ENCODE measurements at places on chromosomes 7 and 10. TPM values are rescaled to one million over a fixed set of nuclear protein-coding genes. Genes with fewer than 3 reads are reported as not detected.

CDNF gene
- 0.48 TPM for total RNA-seq

ELFN1 gene
- not detected for total RNA-seq

CFAP58 gene
- total RNA-seq, result 0.67 TPM

ZNF503 gene
- total RNA-seq, result 0.11 TPM

HABP2 gene
- not detected for total RNA-seq

HOXA7 gene
- not detected for total RNA-seq

OR2A1 gene
- not detected for total RNA-seq

ENTPD1 gene
- total RNA-seq, result 111 TPM

PMS2 gene
- total RNA-seq, result 14.6 TPM

HSPA12A gene
- total RNA-seq, result not detected

CRHR2 gene
- total RNA-seq, result not detected

HOXA4 gene
- total RNA-seq, result 0.55 TPM

GPR158 gene
- not detected for total RNA-seq

CYP3A7 gene
- total RNA-seq, result not detected

SPDYE8 gene
- total RNA-seq, result not detected

LRIT1 gene
- total RNA-seq, result not detected

NANOS1 gene
- 1.8 TPM for total RNA-seq

MKI67 gene
- total RNA-seq, result 270 TPM

ELN gene
- total RNA-seq, result not detected

SHH gene
- not detected for total RNA-seq

CPSF4 gene
- total RNA-seq, result 91.1 TPM

DNA2 gene
- 69.0 TPM for total RNA-seq

NUTM2E gene
- total RNA-seq, result not detected

OPN4 gene
- not detected for total RNA-seq

MKX gene
- total RNA-seq, result not detected

SLC13A4 gene
- not detected for total RNA-seq
